Epithelial cell of proximal tubule (primary cell): ENCODE measurements at places on chromosomes 16 and 17. TPM values are rescaled to one million over a fixed set of nuclear protein-coding genes. Genes with fewer than 3 reads are reported as not detected.

- no peak for DNase-seq
Measured at GRCh38 chr16:86498155-86498670, 12.1 kb upstream of the FOXF1 start.

DNA sequence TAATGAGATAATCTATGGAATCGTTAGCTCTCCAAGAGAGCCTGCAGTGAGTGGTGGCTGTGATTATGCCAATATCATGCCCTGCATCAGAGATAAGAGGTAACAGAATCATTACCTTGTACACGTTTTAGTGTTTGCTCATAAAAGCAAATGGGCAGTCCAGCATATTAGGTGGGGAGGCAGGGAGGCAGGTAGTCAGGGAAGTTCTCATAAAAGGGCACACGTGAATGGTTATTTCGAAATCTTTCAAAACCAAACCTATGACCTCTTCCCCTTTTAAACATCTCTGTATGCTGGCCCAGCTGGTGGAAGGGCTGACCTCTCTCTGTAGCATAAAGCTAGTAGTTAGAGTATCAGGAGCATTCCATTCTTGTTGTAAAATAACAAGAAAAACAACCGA, 51.7 kb downstream of the VAT1L start:
- no peak for DNase-seq

GRCh38 chr16:87384162-87384874, 742 bp upstream of the FBXO31 start:
- no peak for DNase-seq

DNA sequence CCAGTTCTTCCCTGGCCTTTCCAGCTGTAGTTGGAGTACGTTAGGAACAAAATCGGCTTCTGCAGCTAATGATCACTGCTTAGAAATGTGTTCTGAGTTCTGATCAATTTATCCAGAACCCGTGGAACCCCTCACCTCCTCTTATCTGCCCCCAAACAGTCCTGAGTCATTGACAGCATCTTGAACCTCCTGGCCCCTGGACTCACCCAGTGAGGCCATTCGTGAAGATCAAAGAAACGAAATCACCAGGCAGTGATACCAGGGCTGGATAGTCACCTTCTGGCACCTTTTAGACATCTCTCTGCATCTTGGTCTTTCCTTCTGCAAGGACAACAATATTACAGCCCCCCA, 17.0 kb upstream of the EXOC7 start:
- DNase-seq = no peak

- peak; percentile 9 for DNase-seq
Measured at GRCh38 chr16:88387941-88388627, 5.3 kb downstream of the ZNF469 start.

DNA sequence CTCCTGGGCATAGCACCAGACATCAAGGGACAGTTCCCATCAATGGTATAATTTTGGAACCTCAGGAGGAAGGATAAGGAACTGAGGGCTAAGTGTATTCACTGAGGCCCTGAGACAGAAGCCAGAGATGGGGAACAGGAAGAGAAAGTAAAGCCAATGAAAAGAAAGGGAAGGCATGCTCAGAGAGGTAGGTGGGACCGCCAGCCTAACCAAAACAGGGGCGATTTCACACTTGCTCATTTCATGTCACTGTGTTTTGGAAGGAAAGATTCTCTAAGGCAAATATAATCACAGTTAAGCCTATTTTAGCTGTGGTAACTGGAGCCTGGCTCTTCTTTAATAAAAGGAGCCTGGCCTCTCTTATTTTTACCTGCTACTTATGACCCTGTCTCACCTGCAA, 411.1 kb downstream of the CDH13 start:
- DNase-seq = no peak

GRCh38 chr16:68384288-68385161, 63.8 kb downstream of the SMPD3 start:
- no peak for DNase-seq

- DNase-seq = no peak
Measured at GRCh38 chr17:47980541-47980940, 9.6 kb downstream of the CDK5RAP3 start.

DNA sequence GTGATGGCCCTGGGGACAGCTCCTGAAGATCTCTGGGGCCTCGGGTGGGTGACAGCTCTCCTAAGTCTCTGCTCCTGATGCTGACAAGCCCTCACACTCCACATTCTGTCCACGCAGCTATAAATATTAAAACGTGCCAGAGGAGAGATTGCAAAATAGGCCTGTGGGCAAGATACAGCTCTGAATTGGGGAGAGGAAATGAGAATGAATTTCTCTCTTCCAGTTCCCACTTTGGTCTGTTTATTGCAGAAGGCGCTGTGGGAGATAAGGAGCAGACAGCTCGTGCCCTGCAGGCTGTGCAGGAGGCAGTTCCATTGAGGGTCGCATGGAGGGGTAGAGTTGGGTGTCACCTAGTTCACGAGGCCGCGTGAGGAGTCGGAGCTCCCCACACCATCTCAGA, 87.5 kb upstream of the SDK2 start:
- DNase-seq = no peak

DNA sequence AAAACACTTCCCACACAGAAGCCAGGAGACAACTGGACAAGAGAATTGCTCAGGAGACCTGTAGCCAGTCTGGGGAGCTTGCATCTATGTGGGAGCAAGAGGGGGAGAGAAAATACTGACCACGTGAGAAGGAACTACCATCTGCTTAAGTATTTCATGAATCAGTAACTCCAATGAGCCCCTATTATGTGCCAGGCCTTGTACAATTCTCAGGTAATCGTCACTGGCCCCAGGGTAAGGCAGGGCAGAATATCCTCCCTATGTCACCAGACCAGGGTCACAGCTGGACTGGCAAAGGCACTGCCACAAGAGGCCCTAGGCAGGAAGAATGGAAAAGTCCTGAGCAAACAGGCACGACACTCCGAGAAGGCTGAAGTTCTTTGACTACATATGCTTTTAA, 25.9 kb downstream of the USP7 start:
- DNase-seq = no peak

DNA sequence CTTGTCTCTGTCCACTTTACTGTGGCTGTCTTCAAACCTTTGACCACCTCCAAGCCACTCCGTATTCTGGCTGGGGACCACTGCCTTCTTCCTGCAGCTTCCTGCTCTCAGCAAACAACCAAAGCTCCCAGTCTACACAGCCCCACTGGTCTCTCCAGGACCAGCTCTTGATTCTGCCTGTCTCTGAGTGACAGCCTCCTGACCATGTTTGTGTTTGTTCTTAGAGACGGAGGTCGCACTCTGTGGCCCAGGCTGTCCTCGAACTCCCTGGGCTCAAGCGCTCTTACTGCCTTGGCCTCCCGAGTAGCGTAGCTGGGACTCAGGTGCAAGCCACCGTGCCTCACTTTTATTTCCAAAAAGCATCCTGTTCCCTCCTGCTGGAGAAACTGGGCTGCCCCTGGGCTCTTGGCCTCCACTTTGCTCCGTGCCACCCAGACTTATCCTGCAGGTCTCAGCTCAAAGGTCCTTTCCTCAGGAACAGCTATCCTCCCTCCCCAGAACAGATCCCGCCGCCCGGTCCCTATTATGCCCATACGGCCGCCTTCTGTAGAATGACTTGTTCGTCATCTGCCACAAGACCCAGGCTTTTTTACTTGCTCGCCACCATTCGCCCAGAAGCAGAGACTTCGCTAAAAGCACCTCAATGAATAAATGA, 9.1 kb downstream of the MNT start:
- DNase-seq = no peak

DNA sequence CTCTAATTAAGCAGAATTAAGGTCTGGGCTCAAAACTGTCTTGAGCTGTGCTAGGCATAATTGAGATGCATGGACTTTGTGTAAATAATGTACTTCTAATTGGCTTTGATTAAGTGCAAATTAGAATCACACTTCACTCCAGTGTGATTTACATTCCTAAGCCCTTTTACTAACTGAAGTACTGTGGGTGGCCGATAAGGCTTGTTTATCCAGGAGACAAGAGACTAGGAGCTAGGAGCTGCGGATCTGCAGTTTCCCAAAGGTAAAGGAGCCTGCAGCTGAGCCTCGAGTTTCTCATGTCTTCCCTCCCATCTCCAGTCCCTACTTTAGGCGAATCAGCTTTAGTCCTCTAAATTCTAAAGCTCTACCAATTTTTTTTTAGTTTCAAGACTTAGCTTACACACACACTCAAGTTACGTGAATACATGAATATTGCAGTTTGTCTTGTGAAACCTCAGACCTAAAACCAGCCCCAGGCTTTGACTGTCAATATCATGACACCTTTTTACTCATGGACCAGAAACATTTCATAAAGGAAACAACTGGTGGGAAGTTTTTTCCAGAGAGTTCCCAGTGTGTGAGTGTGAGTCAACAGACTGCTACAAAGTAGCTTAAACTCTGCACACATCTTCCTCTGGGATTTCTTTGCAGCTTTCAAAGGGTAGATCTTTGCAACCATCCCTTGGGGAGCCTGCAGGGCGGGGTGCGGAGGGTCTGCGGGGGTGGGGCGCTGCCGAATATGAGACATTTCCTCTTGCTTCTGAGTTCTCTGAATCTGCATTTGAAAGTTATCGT, 113.9 kb upstream of the TBX2 start:
- no peak for DNase-seq

DNA sequence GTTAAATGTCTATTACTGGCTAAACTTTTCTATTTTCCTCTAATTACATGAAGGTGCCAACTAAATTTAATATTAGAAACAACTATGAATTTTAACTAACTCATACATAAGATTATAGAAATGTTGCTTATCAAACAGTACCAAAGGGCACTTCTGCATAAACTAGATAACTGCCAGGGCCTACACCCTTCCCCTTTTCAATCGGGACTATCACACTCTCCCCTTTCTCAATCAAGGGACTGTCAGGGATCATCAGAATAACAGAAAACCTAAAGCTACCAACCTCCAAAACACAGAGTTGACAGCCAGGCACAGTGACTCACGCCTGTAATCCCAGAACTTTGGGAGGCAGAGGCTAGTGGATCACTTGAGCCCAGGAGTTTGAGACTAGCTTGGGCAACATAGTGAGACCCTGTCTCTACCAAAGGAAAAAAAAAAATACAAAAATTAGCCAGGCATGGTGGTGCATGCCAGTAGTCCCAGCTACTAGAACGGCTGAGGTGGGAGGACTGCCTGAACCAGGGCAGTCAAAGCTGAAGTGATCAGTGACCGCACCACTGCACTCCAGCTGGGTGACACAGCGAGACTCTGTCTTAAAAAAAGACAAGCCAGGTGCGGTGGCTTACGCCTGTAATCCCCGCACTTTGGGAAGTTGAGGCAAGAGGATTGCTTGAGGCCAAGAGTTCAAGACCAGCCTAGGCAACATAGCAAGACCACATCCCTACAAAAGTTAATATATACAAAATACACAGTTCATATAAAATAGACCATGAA, 3.2 kb upstream of the PHLPP2 start:
- no peak for DNase-seq

GRCh38 chr17:76274112-76274956, 9.2 kb downstream of the UBALD2 start:
- DNase-seq = no peak

DNA sequence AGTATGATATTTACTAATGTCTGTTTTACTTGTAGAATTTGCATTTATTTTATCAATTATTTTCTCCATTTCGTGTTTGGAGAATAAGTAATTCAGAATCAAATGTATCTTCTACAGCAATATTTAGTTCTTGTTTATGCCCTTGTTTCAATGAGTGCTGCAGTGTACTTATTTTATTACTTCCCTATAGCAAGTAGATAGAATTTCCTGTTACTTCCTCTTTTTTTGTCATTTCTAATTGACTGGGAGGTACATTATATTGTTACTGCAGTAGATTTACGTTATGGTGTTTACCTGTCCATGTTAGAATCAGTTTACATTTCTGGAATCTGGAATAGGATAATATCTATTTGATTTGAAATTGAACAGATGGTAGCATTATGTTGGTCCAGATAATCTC, 71.2 kb downstream of the OMG start:
- no peak for DNase-seq

DNA sequence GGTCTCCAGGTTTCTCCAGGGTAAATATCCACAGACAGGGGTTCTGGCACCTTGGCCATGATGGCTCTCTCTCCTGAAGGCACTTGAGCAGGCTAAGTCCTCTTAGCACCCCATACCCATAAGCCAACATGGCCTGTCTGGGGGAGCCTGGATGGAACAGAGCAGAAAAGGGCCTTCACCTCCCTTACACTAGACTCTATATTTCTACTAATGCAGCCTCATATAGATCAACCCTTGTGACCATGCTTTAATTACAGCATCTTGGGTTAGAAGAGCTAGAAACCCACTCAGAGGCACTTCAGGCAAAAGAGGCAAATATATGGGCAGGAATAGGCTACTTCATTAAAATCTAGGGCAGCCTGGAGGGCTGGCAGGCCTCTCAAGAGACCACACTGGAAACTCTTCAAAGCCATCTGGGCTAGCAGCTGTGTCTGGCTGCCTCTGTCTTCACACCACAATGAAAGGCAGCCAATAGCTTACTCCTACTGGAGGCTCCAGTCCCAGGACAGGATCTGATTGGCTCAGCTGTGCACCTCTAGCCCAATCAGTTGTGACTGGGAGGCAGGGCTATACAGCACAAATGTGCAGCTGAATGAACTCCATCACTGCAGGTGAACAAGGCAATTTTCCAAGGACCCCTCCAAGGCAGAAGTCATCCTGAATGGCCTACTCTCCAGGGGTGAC, 4.7 kb upstream of the CDT1 start:
- DNase-seq = no peak

RARA gene
- total RNA-seq = 19.5 and 21.9 TPM in 2 replicates

NPIPB9 gene
- not detected in 2 replicates for total RNA-seq

HSPB9 gene
- not detected in 2 replicates for total RNA-seq

ARHGAP44 gene
- total RNA-seq = 1.9 and 5.8 TPM in 2 replicates

CNTNAP4 gene
- total RNA-seq = not detected in 2 replicates

STAC2 gene
- not detected in 2 replicates for total RNA-seq

GAN gene
- 4.3 and 5.6 TPM in 2 replicates for total RNA-seq
